ENCODE measurements at places on chromosomes 16 and 17. TPM values are rescaled to one million over a fixed set of nuclear protein-coding genes. Genes with fewer than 3 reads are reported as not detected.

GRCh38 chr17:80585890-80586845 lies 41.5 kb downstream of the RPTOR start:
- no peak overlapping the region for H3K4me3 ChIP-seq
- H3K36me3 ChIP-seq = peaks cover 12% of the 10 kb centered on the region
- no peaks in the 10 kb centered on the region for H3K27me3 ChIP-seq
- no peak for DNase-seq
- no peak overlapping the region for H3K27ac ChIP-seq

The GJC1 gene
- total RNA-seq = 35.6 TPM

DNA sequence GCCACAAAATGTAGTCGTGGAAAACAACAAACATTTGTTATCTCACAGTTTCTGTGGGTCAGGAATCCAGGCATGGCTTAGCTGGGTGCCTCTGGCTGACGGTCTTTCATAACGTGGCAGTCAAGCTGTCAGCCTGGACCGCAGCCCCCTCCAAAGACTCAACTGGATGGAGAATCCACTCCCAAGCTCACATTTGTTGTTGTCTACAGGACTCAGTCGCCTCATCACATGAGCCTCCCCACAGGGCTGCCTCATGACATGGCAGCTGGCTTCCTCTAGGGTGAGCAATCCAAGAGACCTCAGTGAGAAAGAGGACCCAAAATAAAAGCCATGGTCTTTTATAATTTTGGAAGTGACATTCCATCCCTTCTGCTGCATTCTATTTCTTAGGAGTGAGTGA lies 34.7 kb upstream of the AKAP1 start:
- peaks cover 21% of the 10 kb centered on the region for H3K4me1 ChIP-seq
- peaks cover 24% of the 10 kb centered on the region for H3K27me3 ChIP-seq
- H3K4me3 ChIP-seq = no peak overlapping the region
- H3K36me3 ChIP-seq = no peaks in the 10 kb centered on the region
- no peak overlapping the region for H3K27ac ChIP-seq
- no peak for DNase-seq

GRCh38 chr16:10655415-10655977 lies 39.2 kb downstream of the TEKT5 start:
- H3K27ac ChIP-seq = no peak overlapping the region
- no peak for DNase-seq
- H3K36me3 ChIP-seq = no peaks in the 10 kb centered on the region
- H3K27me3 ChIP-seq = no peaks in the 10 kb centered on the region
- H3K4me3 ChIP-seq = no peak overlapping the region

Measured in stomach (tissue), 19 donors.